Dorsolateral prefrontal cortex (tissue), 122 donors: ENCODE measurements at places on chromosomes 6 and 20. TPM values are rescaled to one million over a fixed set of nuclear protein-coding genes. Genes with fewer than 3 reads are reported as not detected.

The NHLRC1 gene
- total RNA-seq: 4.9 TPM

The EDN3 gene
- 2.2 TPM for total RNA-seq

The SNAP25 gene
- total RNA-seq: 2,297 TPM

The CRYBG1 gene
- total RNA-seq: 0.68 TPM

The SLC22A3 gene
- 0.43 TPM for total RNA-seq

The LRRN4 gene
- 0.35 TPM for total RNA-seq
